ENCODE measurements at places on chromosomes 1 and 21.
A peak's percentile ranks its signal among the peaks of the same experiment; 100 is the strongest.

DNA sequence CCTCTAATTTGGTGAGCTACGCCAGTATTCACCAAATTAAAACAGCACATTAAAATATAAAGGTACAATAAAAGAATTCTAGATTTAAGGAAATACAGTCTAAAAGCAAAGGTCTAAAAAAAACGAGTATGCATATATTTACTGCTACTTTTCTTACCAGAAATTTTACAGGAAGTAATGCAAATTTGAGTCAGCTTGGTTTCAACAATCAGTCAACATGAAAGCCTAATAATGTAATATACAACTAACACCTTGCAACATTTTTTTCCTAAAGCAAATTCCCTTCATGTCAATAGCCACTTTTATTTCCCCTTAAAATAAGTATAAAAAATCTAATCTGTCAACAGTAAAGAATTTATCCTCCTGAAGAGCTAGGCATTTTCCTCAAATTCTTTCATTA, 11.9 kb downstream of the PTP4A2 start:
- DNase-seq: no peak

DNA sequence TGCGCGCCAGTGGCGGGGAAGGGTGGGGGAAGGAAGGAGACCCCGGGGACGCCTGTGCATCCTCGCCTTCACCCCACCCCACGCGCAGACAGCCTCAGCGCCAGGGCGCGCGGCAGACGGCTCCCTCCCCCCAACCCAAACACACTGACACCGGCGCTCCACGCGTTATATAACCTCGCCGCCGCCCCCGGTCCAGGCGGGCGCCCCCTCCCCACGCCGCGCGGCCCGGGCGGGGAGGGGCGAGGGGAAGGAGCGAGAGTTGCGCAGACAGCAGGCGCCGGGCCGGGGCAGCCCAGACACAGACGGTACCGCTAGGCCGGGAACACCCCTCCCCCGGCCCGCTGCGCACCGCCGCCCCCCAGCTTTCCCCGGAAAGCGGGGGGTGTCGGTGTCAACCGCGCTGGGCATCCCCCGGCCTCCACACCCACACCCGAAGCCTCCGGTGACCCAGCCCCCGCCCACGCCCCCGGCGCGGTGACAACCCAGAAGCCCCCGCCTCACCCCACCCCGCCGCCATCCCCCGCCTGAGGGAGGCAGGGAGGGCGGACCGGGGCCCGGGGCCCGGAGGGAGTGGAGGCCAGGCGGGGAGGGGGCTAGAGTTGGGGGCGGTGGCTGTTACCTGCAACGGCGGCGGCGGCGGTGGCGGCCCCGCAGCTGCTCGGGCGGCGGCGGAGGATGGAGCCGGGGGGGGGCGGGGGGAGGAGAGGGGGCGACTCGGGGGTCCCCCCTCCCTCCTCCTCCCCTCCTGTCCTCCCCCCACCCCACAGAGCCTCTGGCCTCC, 432 bp downstream of the AKT3 start:
- peak; percentile 51 for DNase-seq

DNA sequence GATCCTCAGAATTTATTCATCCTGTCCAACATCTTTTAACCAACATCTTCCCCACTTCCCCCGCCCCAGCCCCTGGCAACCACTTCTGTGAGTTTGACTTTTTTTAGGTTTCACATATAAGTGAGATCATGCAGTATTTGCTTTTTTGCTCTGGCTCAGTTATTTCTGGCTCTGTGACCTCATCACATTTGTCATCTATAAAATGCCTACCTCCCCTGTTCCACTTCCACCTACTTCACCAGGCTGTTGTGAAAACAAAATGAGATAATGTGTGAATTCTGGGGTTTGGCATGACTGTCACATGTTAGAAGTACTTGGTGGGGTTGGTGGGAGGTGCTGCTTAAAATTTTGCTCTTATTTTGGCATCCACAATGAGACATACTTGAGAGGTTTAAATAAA, 18.4 kb downstream of the HHAT start:
- no peak for DNase-seq

DNA sequence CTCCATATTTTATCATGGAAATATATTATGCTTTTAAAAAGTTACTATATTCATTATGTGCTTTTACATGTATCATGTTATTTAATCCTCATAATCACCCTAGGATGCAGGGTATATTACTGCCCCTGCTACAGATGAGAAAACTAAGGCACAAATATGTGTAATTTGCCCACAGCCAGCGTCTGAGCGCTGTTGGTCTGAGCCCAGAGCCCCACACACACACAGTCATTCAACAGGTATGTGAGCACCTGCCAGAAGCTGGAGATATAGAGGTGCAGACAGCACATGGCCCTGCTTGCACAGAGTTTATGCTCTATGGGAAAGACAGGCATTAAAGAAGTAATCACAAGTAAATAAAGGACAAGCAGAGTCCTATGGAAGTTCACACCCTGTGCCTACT, 49.8 kb upstream of the SEC16B start:
- no peak for DNase-seq

DNA sequence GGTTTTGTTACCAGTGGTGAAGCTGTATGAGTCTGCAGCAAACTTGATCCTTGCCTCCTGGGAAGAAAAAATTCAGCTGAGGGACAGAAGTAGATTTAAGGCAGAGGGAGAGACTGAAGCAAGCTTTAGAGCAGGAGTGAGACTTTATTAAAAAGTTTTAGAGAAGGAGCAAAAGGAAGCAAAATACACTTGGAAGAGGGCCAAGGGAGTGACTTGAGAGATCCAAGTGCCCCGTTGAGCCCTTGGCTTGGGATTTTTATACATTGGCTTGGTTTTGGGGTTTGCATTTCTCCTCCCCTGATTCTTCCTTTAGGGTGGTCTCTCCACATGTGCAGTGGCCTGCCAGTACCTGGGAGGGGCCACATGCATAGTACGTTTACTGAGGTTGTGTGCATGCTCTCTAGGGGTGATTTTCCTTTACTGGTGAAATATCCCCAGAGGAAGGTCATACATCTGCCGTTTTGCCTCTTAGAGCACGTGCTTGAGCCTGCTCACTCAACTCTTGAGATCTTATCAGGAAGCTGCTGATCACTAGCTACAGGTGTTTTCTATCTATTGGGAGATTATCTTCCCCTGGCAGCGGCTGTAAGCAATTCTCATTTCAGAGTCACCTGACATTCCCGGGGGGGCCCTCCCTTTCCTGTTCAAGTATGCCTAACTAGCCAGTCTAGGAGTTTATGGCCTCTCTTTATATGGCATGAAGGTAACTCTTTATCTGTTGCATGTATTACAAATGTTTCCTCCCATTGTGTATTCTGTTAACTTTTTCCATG, 20.3 kb downstream of the FASLG start:
- peak; percentile 41 for DNase-seq

DNA sequence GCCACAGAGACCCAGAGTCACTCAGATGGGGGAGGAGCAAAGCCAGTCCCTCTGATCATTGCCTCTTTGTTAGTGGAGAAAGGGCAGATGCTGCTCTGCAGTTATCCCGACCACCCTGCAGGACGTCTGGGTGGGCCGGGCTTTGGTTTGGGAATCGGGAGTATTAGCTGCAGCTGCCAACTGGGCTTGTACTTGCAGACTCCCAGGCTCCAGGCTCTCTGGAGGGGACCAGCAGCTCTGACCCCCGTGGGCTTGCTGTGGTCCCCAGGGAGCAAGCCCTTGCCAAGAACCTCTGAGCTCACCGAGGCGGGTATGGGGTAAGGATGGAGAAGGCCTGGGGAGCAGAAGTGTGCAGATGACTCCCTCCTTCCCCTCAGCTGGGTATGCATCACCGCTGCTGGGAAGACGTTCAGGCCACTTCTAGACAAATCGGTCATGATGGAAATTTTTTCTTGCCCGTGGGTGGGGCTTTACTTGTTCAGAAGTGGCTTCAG, 21.6 kb downstream of the MAPKAPK2 start:
- DNase-seq: no peak

DNA sequence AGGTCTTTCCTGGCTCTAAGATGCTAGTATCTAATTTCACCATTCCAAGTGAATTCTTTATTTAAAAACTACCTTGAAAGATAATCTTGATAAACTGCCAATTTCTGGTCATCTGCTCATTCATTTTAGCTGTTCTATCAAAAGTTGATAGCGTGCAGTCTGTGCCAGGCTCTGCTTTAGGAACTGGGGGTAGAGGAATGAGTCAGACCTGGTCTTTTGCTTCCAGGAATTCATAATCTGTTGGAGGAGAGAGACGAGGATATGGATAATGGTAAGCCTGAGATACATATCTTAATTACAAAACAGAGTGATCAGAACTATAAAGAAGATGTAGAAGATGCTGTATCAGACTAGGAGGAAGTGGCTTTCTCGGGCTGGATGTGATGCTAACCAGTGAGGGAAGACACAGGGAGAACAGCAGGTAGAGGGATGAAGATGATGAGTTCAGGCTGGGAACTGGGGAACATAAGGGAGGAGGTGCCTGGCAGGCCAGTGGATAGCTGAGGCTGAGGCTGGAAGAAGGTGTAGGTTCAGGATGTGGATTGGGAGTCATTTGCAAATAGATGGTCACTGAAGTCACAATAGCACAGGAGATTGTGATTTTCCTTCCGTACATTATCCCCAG, 12.3 kb upstream of the PHC2 start:
- no peak for DNase-seq

GRCh38 chr1:10980094-10980577, 32.3 kb upstream of the TARDBP start:
- peak; percentile 24 for DNase-seq

DNA sequence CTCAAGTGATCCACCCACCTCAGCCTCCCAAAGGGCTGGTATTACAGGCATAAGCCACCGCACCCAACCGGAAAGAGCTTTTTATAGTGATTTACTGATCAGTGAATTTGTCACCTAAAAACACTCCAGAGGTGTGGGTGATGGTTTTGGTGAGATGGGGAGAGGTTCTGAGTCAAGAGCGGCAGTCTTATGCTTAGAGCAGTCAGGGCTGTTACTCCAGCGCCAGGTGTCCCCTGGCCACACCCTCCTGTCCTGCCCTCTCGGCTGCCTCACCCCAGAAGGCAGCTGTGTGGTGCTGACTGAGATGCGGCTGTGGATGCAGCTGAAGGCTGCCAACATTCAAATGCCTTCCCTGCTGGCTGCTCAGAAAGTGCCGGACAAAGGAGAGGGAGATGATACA, 94.5 kb upstream of the LPGAT1 start:
- DNase-seq: no peak
